Fibroblast of skin of back (primary cell): ENCODE measurements at places on chromosomes 16 and 17.

GRCh38 chr16:57480754-57481230 is 5.5 kb downstream of the DOK4 start:
- DNase-seq = no peak

GRCh38 chr16:55901566-55902217 is 26.5 kb upstream of the CES5A start:
- DNase-seq = no peak

DNA sequence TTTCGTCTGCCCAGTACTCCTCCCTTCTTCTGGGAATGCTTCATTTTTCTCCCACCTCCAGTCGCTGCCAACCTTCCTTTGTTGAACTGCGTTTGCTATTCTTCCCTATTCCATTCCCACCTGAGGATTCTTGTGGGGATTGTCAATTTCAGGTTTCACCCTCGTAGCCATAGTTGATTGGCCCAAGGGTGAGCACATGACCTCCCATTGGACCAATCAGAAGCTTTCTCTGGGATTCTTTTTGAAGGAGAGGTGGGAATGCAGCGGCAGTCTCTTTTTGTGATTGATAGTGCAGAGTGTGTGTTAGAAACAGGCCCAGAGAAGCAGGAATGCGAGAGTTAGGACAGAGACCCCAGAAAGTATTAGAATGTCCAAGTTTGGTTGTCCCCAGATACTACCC is 49.1 kb upstream of the GPRC5B start:
- no peak for DNase-seq

DNA sequence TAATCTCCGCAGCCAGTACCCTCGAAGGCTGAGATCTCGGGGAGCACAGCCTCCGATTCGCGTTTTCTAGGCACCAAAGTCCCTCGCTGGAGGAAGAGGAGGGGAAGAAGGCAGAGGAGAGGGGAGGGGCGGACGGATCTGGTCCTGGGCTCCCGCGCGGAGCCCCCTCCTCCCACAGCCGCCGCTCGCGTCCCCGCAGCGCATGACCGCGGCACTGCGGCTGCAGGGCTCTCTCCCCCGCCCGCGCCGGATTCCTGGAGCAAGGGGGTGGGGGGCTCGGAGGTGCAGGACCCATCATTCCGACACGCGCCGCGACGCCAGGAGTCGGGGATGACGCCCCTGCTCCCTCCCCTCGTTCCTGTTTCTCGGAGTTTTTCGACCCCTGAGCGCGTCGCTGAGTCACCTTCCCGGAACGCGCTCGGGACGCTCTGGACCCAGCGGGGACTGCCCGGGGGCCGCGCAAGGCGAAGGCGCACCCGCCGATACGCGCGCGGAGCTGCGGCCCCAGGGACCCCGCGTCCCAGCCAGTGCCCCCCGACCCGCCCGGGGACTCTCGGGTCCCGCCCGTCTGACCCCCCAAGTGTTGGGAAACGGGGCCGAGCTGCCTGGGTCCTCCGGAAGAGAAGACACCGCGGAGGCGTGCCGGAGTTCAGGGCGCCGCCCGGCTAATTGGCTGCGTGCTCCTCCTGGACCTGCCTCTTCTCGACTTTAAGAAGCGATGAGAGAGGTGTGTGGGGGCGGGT is 1.4 kb upstream of the SPHK1 start:
- DNase-seq = peak; percentile 91

DNA sequence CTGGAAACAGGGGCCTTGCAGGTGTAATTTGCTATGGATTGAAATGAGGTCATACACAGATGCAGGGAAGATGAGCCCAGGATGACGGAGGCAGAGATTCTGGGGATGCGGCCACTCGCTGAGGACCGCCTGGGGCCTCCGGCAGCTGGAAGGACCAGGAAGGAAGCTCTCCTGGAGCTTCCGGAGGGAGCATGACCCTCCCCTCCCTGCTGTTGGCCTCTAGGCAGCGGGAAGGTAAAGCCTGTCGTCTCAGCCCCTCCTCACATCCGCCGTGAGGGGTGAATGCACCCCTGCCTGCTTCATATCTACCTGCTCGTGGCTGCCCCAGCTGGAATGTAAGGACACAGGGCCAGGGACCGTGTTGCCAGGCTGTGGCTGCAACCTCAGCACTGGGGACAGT is 29.1 kb upstream of the ZNF469 start:
- DNase-seq = no peak

DNA sequence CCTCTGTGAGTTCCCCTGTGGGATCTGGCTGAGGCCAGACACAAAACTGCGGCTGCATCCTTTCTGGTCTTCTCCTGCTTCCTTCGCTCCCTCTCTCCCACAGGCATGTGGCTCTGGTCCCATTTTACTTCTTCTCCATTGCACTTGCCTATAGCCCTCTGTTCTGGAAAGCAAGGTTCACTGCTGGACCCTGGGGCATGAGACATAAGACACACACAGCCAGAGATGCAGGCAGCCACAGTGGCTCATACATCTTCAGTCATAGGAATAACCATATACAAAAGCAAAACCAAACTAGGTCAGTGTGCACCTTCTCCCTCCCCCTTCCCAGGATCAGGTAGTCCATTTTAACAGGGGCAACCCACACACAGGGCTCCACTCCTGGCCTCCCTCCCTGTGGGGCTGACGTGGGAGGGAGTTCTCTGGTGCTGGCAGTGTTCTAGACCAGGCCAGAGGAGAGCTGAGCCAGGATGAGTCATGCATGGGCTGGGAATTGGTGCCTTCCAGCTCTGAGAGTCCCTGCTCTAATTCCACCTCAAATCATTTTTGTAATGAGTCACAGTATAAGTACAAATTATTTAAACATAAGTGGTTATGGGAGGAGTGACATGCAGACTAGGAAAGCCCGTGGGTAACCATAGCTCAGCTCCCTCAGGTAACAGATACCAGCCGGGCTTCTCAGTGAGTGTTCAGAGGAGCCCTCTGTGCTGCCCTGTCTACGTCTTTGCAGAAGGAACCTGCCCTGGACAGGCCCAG is 58.0 kb downstream of the ASIC2 start:
- DNase-seq = peak; percentile 94

DNA sequence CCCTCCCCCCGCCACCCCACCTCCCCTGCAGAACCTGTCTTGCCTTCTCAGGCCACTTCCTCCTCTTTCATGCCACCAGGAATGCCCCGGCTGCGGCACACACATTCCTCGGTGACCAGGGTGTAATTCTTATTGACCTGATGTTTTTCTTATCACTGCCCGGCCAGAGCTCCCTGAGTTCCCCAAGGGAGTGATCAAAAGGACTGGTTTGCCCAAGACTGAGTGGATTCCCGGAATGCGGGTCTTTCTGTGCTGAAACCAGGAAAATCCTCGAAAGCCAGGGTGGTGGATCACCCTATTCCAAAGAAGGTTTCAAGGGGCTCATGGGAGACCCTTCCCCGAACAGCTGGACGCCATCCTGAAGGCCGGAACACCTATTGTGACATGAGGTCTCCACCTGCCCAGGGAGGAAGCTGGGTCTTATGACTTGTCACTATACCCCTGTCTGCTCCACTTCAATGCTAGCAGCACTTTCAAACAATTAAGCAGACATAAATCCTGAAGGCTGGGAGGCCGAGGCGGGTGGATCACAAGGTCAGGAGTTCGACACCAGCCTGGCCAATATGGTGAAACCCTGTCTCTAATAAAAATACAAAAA is 53.0 kb upstream of the RPL38 start:
- DNase-seq = no peak

GRCh38 chr16:17775061-17775460 is 304.3 kb upstream of the XYLT1 start:
- DNase-seq = peak; percentile 33

DNA sequence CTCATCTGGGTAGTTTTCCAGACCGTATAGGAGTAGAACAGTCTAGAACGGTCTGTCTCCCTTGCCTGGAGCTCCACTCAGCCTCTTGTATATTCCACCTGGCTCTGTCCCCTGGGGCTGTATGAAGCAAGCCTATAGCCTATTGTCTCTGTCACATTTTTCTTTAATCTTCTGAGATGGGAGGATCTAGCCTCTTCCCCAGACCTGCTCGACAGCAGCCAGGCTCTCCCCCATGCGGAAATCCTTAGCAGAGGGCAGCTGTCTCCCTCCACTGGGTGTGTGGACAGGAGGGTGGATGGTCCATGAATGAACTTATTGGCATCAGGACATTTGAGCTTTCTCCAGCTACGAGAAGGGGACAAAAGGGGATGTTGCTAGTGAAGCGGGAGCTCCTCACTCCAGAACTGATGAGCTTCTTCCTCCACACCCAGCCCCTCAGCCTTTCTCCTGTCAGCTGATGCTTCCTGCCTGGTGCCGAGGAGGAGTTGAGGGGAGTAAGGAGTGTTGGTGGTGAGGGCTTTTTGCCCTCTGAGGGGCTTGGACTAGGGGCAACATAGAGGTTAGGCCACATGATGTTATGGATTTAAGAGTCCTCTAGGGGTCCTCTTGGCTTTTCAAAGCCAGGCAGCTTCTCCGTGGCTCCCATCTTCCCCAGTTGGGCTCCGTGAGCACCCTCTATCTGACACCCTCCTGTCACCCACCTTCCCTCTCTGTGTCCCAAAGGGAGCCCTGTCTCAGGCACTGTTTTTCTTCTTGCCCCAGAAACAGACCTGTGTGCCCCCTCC is 28.0 kb downstream of the ARHGAP23 start:
- DNase-seq = no peak

GRCh38 chr17:79529661-79530081 is 81.2 kb downstream of the RBFOX3 start:
- no peak for DNase-seq

GRCh38 chr17:47701608-47702007 is 7.6 kb downstream of the TBKBP1 start:
- DNase-seq = no peak
